ENCODE measurements at places on chromosomes 11 and 22.

GRCh38 chr22:45599836-45600577 lies 71.6 kb upstream of the ATXN10 start:
- DNase-seq = no peak

GRCh38 chr11:69905611-69906452 lies 86.6 kb upstream of the FGF3 start:
- DNase-seq = no peak

DNA sequence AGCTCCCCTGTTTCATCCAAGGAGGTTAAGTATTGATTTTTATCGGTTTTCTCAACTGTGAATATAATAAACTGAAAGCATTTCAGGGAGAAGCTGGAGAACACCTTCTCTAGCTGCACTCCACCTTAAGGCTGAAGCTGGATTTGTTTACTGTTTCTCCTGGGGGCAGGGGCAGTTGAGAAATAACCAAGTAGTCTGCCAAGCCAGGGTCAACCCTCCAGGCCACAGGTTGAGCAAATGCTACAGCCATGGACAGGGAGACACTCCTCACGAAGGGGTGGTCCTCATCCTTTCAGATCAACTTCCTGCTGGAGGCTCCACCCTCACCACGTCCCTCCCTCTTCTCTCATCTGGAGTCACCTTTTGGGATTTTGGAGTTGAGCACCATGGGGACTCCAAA lies at the start of gene TTC36:
TTC36 (plus strand) TSS at position 366 of the 400 bp plus-strand sequence; CDS start at position 387, 21 bp downstream.
- DNase-seq = no peak

DNA sequence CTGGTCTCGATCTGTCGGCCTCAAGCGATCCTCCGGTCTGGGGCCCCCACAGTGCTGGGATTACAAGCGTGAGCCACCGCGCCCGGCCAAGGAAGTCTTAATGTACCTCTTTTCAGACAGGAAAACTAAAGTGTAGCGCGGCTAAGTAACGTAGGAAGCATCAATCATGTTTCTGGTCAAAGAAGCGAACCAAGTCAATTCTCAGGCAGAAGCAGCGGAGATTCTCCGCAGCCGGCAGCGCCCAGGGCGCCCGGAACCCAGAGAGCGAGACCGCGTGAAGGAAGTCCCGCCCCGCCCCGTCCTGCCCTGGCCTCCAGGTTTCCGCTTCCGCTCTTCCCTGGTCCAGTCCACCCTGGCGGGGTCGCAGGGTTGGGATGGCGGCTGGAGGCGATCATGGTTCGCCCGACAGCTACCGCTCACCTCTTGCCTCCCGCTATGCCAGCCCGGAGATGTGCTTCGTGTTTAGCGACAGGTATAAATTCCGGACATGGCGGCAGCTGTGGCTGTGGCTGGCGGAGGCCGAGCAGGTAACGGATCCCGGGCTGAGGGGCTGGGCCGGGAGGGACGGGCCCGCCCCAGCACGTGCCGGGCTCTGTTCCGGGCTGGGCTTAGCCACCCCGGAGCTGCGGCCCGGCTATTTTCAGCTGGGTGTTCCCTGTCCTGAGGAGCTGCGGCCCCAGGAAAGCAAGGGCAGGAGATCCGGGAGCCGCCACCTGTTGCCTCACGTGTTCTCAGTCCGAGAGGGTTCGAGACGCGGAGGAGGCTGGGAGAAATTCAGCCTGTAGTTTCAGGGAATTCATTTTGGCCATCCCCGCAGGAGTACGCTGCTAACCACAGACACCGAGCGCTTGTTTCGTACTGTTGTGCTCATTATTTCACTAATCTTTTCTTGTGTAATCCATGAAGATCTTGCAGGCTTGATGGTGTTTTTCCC lies at the start of gene ADSL:
ADSL (plus strand) TSS at position 316 of the 934 bp plus-strand sequence; CDS start at position 375, 59 bp downstream.
- DNase-seq = peak; percentile 78

DNA sequence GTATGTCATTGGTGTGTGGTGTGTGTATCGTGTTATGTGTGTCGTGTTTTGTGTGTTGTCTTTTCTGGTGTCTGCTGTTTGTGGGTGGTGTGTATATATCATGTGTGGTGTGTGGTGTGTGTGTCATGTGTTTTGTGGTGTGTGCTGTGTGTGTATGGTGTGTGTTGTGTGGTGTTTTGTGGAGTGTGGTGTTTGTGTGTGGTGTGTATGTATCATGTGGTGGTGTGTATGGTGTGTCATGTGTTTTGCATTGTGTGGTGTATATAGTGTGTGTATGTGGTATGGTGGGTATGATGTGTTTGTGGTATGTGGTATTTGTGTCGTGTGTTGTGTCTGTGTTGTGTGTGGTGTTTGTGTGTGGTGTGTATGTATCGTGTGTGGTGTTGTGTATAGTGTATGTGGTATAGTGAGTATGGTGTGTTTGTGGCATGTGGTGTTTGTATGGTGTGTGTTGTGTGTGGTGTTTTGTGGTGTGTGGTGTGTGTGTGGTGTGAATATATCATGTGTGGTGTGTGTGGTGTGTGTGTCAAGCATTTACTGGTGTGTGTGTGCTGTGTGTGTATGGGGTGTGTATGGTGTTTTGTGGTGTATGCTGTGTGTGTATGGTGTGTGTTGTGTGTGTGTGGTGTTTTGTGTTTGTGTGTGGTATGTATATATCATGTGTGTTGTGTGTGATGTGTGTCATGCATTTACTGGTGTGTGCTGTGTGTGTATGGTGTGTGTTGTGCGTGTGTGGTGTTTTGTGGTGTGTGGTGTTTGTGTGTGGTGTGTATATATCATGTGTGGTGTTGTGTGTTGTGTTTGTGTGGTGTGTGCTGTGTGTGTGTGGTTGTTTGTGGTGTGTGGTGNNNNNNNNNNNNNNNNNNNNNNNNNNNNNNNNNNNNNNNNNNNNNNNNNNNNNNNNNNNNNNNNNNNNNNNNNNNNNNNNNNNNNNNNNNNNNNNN lies 12.7 kb downstream of the PIM3 start:
- DNase-seq = no peak

- DNase-seq = no peak
These were observed 3.9 kb upstream of the SMIM35 start for GRCh38 chr11:118090545-118091162.

DNA sequence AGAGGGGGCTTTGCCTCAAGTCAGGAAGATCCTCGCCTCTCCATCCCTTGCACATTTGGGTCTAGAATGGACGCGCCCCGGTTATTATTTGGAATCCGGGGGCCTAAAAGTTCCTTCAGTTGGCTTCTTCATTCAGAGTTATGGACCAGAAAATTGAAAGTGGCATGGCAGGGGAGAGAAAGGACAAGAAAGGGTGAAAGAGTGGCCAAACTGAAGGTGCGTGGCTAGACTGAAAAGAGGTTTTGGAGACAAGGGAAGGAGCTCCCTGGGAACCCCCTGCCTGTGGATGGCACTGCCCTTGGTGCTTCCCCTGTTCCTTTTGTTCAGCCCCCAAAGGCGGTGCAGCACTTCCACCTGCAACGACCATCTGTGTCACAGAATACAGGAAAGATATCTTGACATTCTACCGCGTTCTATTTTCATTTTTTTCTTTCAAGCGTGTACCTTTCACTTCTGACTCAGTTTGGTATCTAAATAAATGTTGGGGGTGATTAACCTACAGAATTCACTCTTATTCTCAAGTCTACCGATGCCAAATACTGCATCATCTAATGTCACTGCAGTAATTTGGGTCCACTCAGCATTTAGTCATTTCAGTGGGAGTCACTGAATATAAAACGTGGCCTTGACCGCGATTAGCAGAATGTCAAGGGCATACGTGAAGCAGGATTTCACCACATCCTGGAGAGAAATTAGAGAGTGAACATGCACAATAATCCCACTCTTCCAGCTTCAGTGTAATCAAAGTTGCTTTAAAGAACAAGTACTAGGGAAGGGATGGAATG lies 88.1 kb upstream of the ARHGAP32 start:
- DNase-seq = no peak

- DNase-seq = no peak
These were observed 41.7 kb upstream of the BMAL1 start for GRCh38 chr11:13235895-13236294.

DNA sequence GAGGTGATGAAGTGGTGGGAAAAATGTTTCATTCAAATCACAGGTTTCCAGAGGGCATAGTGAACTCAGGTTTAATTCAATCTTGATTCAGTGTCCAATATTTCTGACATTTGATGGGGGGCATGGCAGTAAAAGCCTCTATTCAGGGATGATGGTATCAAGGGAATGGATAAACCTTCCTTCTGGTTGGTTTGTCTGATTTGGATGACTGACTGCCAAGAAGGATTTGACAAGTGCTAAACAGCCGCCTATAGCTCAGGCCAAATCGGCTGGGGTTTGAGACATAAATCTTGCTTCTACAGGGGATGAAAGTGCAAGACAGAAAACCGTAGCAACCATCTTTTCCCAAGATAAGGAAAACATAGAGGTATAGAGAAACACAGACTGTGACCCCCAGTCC lies 121.8 kb upstream of the C11orf87 start:
- DNase-seq = no peak

DNA sequence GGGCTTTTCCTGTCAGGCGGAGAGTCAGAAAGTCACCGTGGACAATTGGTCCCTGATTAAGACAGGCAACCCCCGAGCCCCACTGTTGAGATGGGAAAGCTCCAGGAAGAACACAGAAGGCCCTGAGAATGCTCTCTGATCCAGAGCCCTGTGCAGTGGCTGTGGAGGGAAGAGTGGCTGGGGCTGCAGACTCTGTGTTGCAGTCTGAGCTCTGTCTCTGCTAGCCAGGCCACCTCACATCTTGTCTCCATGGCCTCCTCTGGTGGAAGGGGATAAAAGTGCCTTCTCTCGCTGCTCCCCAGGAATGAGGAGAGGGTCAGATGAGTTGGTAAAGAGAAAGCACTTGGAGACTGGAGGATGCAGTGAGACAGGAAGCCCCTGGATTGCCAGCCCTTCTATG lies 141.2 kb downstream of the CEP164 start:
- DNase-seq = no peak

DNA sequence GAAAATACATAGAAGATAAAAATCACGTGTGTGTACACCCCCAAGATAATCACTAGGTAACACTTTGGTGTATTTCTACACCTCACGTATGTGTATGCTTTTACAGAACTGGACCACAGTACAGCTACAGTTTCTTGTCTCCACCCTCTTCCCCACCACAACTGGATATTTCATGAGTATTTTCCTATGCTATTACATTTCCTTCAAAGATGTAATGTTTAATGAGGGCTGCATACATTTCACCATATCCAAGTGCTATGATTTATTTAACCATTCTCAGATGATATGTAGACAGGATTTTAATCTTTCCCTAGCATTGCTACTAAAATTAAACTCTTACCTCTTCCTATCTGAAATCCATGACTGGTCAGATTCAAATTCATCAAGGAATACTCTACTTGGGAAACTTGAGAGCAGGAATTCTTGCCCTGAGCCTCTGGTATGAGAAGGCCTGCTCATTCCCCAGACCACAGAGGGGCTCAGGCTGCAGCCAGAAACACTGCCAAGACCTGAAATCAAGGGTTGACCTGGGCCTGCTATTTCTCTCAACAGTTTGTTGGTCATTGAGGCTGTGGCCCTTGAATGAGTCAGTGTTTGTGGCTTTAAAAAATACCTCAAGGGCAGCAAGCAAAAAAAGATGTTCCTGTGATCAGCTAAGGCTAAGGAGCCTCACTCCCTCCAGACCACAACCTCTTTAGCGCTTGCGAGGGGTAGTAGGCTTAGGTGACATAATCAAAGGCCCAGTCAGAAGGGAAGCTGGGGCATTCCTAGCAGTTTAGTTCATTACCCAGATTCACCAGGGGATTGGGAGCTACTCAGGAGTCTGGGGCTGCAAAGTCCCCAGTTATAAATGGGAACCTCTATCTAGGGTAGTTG lies 55.5 kb downstream of the ABTB2 start:
- no peak for DNase-seq

- DNase-seq = peak; percentile 73
These were observed 29.9 kb upstream of the OR10G7 start for GRCh38 chr11:124070915-124071622.

GRCh38 chr11:82315093-82315492 lies 418.6 kb downstream of the FAM181B start:
- DNase-seq = no peak

GRCh38 chr11:95506777-95507176 lies 275.8 kb upstream of the SESN3 start:
- DNase-seq = no peak

DNA sequence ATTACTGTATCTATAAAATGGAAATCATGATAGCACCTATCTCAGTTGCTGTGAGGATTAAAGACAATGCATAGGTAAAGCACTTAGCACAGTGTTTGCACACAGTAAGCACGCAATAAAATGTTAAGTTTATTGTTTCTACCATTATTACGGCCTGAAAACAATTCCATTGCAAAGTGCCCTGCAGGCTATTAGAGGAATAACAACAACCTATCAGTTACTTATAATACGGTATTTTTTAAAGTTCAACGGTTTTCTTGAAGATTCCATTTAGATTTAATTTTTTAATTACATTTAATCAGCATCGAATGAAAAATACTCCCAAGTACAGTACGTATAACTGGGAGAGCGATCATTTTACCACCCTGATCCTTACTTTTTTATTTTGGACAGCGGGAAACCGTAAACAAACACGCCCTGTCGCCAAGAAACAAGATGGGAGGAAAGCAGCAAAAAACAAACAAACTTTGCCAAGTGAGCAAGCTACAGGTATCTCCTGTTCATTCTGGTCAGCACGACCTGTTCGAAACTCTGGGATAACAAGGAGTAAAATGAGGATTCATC lies 893 bp downstream of the SLC36A4 start:
- DNase-seq = peak; percentile 13

- no peak for DNase-seq
These were observed 31.3 kb downstream of the LINC01488 start for GRCh38 chr11:69512790-69513189.

- DNase-seq = peak; percentile 37
These were observed 20.1 kb downstream of the CSRP3 start for GRCh38 chr11:19181531-19182261.

DNA sequence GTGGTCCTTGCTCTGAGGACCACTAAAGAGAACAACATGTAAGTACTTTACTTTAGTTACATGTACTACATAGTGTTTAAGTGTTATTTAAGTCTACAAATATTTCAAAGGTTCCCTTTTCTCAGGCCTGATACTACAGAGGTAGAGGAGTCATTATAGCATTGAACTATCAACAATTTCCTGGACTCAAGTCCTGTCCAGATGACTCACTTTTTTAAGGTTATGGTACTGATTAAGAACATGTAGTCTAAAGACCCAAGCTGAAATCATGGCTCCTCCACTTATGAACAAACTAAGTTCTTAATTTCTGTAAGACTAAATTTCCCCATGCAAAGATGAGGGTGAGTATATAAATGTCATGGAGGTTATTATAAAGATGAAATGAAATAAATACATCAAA lies 74.7 kb downstream of the NARS2 start:
- DNase-seq = no peak

DNA sequence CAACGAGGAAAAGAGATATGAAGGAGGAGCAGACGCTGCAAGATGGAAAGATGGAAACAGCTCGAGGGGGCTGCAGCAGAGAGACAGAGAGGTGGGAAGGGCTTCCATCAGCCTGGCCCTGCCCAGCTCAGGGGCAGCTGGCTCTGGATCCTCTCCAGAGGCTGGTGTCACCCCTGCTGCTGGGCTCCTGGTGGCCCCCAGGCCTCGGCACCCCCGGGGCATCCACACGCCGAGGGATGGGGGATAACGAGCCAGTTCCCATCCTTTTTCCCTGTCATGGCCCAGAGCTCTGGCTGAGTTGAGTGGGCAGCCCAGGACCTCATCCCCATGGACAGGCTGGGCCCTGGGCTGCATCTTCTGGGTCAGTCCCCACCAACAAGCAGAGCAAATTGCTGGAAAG lies 102.3 kb downstream of the ST3GAL4 start:
- no peak for DNase-seq

- no peak for DNase-seq
These were observed 9.3 kb downstream of the MSANTD4 start for GRCh38 chr11:106012744-106013143.

- DNase-seq = no peak
These were observed 68.5 kb upstream of the IGLL5 start for GRCh38 chr22:22818861-22819855.

All from skin of body (tissue), 3 donors.